ENCODE measurements at places on chromosomes 6 and 20. TPM values are rescaled to one million over a fixed set of nuclear protein-coding genes. Genes with fewer than 3 reads are reported as not detected.

DNA sequence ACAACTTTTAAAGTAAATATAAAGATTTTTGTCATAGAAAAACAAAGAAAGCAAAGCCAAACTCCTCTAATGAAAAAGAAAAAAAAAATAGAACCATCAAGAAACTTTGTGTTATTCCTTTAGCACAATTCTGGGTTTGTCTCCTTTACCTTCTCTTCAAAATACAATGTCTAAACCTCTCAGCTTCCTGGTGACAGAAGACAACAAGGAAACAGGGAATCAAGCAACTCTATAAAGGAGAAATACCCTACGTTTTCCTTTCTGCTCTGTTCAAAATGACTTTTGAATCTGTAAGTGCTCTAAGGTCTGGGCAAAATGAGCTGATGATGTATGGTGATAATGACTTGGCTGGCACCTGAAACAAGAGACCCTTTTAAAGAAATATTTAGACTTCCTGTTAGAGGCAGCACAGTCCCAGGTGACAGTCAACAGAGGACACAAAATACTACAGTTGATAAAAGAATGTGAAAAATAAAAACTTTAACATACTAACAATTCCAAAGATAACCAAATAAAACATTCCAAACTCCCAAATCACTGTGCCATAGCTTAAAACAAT lies 101.4 kb downstream of the PRDM1 start:
- no peak for DNase-seq

DNA sequence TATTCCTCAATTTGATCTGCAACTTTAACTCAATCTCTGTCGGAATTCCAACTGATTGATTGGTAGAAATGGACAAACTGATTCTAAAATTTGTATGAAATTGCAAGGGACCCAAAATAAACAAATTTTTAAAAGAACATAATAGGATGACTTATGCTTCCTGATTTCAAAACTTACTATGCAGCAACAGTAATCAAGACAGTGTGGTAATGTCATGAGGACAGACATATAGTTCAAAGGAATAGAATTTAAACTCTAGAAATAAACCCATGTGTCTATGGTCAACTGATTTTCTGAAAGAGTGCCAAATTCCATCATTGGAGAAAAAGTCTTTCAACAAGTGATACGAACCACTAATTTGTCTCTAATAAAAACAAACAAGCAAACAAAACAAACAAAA lies 1320.1 kb upstream of the GJE1 start:
- DNase-seq = no peak

DNA sequence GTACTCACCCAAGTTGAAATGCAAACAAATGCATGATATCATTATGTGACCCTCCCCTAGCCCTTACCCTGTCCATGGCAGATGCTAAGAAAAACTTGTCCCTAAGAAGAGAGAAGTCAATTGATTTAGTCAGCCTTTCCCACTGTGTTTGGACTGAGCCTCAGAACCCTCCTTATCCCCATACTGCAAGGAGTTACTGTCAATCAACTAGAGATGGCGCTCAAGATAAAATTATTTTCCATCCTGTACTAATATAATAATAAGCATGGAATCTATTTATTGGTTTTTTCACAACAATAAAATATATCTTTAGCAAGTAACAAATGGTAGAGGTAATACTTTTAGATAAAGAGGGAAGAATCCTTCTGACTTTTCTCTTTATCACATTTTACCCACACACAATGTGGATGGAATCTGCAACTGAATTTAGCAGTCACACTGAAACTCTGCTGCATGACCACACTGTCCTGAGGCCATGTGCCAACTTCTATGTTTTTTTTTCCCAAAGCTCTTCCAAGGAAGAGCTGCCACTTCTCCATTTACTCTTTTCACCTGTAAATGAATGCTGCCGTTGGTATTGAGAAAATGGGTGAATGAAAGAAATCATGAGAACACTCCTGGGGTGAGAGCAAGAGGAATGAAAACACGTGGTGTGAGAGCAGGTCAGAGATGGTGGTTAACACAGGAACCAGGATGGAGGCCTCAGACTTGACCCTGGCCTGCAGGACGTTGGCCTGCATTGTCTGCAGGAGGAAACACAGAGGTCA lies 10.5 kb downstream of the NT5E start:
- DNase-seq = no peak

Gene REM1
- total RNA-seq = 2.7 TPM

DNA sequence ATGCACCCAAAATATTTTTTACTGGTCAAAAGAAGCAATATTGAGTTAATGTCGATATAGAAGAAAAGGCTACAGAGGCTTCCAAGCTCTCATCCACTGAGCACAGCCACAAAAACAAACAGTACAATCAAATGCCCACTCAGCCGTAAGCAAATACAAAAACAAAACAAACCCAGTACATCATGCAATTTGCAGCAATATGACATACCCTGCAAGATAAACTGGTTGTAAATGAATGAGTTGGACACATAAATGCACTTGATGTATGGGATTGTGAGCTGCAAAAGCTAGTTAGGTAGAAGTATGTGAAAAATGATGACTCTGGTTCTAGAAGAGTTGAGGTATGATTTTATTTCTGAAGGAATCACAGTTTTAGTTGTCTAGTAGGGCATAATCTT lies 83.9 kb downstream of the SESN1 start:
- DNase-seq = no peak

GRCh38 chr20:47487175-47487917 lies 14.3 kb upstream of the NCOA3 start:
- no peak for DNase-seq

GRCh38 chr6:14524319-14524718 lies 406.7 kb downstream of the CD83 start:
- DNase-seq = no peak

- no peak for DNase-seq
These were observed 46.4 kb upstream of the DST start for GRCh38 chr6:56689114-56689513.

Gene EXOC2
- 15.3 TPM for total RNA-seq

DNA sequence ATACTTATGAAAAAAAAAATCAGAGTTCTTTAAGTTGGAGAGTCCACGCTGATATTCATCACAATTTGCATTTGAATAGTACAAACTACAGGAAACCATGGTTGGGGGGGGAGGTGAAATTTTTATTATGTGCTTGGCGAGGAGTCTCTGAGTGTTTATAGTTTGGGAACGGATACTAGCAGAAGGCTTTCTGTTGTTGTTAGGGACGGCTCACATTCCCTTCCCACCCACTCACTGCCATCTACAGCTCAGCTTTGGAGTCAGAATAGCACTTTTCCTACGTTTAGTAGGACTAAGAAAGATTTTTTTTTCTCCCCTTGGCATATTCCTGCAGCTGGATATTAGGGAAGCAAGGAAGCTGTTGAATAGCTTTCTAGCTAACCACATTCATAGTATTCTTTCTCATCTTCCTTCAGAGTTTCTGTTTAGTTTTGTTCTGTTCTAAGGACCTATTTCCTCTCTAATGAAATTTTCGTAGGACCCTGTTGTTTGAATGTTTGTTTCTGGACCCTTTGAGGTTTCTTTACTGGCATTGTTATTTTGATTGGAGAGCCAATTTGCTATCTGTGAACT lies 235.1 kb upstream of the ZNF217 start:
- no peak for DNase-seq

- no peak for DNase-seq
These were observed 5.4 kb downstream of the FKBP5 start for GRCh38 chr6:35683267-35683666.

DNA sequence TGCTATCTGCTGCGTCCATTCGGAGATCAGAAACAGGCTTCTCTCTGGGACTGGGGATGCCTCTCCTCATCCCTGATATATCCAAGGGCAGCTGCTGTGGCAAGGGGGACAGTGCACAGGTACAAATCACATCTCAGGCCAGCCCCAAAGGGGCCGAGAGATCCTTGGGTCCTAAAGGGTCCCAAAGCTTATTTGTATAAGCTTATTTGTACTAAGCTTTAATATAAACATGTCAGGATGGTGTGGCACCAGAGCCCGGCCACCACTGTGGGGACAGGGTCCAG lies 45.3 kb downstream of the FGD2 start:
- DNase-seq = no peak

DNA sequence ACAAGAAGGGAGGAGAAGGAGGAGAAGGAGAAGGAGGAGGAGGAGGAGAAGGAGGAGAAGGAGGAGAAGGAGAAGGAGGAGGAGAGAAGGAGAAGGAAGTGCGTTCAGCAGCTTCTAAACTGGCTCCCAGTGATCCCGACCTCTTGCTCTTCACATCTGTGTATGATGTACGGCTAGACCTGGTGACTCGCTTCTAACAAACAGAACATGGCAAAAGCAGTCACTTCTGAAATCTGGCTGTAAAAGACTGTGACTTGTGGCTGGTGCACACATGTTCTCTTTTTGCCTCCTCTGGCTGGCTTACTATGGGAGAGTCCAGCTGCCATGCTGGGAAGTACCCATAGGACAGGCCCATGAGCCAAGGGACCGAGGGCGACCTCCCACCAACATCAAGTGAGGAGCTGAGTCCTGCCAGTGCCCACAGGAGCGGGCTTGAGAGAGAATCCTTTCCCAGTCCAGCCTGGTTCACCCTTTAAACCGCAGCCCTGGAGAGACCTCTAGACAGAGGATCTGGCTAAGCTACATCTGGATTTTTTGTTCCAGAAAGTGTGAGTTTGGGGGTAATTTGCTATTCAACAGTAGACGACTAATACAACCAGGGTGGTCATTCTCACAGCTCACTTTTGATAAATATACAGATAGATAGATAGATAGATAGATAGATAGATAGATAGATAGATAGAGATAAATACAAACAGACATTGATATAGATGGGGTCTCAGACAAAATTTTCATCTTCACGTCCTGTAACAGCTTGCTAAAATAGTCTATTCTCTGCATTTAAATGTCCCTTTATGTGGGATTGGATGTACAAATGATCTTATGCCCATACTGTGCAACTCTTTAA lies 42.3 kb downstream of the RPP40 start:
- peak; percentile 57 for DNase-seq

DNA sequence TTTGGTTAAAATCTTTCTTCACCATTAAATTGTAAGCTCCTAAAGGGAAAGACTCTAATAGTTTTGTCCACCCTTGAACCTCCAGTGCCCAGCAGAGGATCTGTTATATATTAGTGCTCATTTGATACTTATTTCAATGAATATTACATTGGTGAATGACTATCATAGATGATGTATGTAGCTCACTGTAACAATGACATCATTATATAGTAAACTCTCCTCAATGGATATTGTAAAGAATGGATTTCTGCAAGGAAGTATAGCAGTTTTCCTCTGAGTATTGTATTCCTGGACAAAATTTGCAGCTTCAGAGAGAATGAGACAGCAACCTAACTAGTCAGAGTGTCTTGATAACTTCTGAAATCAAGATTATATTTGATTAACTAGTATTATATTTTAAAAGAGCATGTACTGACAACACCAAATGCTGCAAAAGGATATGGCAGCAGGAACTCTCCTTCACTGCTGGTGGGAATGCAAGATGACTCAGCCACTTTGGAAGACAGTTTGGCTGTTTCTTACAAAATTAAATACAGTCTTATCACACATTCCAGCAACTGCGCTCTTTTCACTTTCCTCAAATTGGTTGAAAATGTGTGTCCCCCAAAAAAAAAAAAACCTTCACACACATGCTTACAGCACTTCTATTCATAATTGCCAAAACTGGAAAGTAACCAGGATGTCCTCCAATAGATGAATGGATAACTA lies 189.8 kb upstream of the OPRM1 start:
- no peak for DNase-seq

- DNase-seq = no peak
These were observed 39.9 kb upstream of the SAMD5 start for GRCh38 chr6:147468634-147469033.

GRCh38 chr6:154304191-154304590 lies 52.4 kb downstream of the IPCEF1 start:
- DNase-seq = no peak

- DNase-seq = no peak
These were observed 146.6 kb upstream of the SLC22A16 start for GRCh38 chr6:110622912-110623578.

DNA sequence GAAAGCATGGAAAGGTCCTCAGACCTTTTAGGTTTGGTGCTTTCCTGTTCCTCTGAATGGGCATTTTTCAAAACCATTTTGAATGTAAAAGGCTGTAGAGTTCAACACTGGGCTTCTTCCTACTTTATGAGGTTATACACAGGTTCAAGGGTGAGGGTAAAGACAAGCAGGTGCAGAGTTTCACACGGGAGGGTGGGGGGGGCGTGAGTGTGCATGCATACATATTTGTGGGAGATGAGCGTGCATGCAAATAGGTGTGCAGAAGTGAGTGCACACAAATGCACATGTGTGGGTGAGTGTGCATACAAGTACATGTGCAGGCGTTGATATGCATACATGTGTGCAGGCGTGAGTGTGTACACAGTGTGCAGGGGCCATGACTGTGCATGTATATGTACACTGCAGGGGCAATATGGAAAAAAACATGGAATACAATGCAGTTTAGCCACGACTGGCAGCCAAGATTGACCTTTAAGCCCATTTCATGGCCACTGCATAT lies 183.1 kb downstream of the GMPR start:
- no peak for DNase-seq

- DNase-seq = no peak
These were observed 158.7 kb upstream of the PRND start for GRCh38 chr20:4563031-4563430.

DNA sequence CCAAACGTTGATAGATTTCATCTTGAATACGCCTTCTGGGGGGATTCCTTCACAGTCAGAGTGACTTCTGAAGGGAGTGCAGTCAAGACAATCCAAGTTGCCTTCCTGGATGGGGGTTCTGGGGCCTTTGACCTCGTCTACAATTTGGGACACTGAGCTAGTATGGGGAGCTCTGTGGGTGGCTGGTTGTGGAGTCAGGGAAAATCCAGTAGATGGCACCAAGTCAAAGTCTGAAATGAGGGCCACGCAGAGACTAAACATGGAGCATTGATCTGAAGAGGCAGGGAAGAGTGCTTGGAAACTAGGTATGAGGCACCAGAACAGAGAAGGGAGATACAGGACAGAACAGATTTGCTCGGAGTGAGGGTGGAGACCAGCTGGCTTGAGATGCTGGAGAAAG lies 43.6 kb upstream of the CCN6 start:
- DNase-seq = no peak

GRCh38 chr20:35768731-35769664 lies 2.8 kb upstream of the PHF20 start:
- peak; percentile 97 for DNase-seq

Gene ATP6V1G2
- total RNA-seq = 1.1 TPM

Gene DCDC2
- total RNA-seq = not detected

All from mesenteric fat pad (tissue), 1 donor.